ENCODE measurements at places on chromosomes 11 and 22.

GRCh38 chr22:37484480-37485394 is 1.4 kb downstream of the MFNG start:
- DNase-seq = peak; percentile 61

DNA sequence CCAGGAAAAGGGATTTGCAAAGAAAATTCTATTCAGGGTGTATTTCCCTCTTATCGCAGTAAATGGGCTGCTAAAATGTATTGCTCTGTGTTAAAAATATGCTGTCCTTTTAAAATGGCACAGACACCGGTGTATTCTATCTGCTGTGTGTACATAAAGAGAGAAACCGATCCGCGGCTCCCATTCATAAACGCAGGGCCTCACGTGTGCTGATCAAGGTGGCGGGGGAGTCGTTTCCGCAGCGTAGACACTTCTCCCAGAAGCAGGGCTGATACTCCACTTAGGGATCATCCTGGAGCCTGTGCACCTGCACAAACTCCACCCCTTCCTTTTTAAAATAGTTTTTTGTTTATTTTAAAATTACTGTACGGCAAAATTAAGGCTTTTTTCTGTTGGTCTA is 26.1 kb upstream of the IGSF9B start:
- DNase-seq = no peak

GRCh38 chr11:69686856-69687255 is 11.7 kb upstream of the LTO1 start:
- no peak for DNase-seq

DNA sequence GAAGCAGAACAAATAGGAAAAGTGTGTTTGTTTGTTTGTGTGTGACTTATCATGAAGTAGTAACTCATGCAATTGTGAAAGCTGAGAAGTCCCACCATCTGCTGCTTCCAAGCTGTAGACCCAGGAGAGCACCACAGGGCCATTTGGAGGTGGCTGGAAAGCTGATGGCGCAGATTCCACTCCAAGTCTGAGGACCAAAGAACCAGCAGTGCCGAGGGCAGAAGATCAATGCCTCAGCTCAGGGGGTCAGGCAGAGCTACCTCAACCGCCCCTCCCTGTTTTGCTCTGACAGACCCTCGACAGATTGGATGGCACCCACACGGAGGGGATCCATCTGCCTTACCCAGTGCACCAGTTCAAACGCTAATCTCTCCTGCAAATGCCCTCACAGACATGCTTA is 896.2 kb downstream of the BRD1 start:
- DNase-seq = no peak

DNA sequence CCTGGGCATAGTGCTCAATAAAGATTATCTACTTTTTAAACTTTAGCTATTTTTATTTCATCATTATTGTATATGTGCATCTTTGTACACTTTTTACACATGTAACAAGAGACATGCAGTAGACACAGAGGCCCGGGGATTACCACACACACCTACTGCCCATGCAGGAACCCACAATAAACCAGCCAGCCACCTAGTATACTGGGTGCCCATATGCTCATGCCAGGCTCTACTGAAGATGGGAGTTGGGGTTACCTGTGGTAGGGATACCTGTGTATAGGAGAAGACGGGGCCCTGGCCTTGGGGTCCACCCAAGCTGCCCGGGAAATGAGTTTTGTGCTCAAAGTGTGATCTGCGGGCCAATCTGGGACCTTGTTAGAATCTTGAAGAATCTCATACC is 31.2 kb upstream of the P2RY2 start:
- no peak for DNase-seq

GRCh38 chr11:86162239-86162638 is 82.3 kb upstream of the EED start:
- no peak for DNase-seq

DNA sequence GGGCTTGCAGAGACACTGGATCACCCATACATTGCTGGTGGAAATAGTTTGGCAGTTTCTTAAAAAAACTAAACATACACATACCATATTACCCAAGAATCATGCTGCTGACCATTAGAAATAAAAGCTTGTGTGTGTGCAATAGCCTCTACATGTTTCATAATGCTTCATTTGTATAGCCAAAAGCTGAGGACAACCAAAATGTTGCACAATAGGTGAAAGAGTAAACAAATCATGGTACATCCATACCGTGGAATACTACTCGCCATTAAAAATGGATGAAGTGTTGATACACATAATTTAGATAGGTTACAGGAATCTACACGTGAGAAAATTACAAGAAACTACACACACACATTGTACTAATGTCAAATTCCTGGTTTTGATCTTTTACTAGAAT is 6.5 kb downstream of the KBTBD3 start:
- no peak for DNase-seq

DNA sequence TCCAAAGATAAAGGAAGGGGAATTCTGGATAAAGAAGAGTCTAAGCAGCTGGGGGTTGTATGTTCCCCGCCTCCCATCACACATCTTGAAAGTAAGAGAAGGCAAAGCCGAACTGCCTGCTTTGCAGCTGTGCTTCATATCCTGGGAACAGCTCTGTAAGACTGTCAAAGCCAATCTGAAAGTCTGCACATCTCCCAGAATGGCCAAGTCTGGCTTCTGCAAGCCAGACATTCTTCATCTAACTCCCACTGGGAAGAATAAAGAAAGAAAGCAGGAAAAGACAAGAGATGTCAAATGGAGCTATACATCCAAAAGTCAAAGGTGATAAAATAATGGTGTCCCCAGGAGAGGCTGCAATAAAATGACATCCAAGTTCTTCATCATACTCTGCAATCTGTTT is 15.4 kb downstream of the MORC2 start:
- no peak for DNase-seq

GRCh38 chr11:12841946-12842630 is 167.0 kb upstream of the RASSF10 start:
- DNase-seq = no peak

GRCh38 chr11:133219543-133219942 is 312.8 kb downstream of the OPCML start:
- DNase-seq = no peak

- DNase-seq = no peak
Observed at GRCh38 chr11:36019005-36019596, 75.2 kb downstream of the LDLRAD3 start.

- no peak for DNase-seq
Observed at GRCh38 chr11:82406611-82407010, 327.1 kb downstream of the FAM181B start.

GRCh38 chr11:41983475-41983874 is 524.0 kb upstream of the LRRC4C start:
- no peak for DNase-seq

- DNase-seq = no peak
Observed at GRCh38 chr11:43923406-43924111, 18.9 kb upstream of the C11orf96 start.

DNA sequence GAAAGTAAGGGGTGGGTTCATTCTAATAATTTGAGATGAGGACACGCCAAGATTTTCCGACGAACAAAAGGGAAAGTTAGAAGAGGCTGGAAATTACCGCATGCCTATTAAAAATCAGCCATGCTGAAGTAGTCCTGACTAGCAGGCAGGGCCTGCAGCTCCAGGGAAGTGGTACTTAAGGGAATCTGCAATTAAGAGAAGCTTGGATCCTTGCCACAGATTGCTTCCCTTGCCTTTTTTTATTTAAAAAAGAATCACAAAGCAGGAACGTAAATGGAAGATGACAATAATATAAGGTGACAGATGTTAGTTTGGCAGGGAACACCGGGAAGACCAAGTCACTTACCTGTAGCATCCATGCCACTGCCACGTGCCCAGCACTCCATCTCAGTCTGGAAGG is 359.3 kb downstream of the CADM1 start:
- DNase-seq = no peak

DNA sequence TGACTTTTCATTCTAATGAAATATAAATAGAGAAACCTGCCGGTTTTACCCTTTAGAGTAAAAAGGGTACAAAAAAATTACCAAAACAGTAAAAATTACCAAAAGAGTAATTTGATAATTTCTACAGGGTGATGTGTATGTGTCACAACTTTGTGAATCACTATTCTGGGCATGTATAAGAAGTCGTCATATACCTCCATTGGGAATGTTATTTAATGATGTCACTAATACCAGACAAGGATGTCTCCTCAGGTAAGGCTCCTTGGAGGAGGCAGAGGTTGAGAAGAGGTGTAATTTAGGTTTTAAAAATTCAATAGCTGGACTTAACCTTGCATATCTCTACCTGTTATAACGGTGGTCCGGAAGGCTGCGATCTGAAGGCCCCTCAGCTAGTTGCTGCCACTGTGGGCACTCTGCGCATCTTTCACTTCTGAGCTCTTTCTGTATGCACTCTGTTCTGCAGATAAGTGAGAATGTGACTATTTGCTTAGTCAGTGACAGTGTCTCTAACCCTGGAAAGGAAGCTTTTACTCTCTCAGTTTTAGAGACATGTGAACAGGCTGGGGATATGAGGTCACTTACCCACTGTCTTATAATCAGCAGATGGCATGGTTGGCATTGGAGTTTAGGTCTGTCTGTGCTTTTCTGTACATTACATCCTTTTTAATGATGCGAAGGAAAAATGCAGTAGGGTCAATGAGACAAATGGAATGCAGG is 987 bp upstream of the NCR3LG1 start:
- no peak for DNase-seq

GRCh38 chr22:32353292-32353691 is 4.4 kb upstream of the RFPL3 start:
- DNase-seq = no peak

- DNase-seq = no peak
Observed at GRCh38 chr11:11565636-11566035, 56.2 kb downstream of the GALNT18 start.

DNA sequence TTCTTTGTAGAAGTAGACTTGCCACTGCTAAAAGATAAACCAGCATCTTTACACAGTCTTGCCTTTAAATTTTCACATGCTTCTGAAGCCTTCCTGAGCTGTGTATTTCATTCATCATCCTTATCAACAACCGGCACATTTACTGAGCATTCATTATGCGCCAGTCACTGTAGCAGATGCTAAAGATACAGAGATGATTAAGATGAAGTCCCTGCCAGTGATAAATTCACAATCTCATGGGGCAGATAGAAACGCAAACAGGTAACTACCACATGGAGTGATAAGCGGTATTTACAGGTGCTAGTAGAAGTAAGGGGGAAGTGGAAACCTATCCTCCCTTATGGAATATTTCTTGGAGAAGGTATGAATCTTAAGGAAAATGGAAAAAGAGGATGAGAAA is 67.2 kb downstream of the PRCP start:
- DNase-seq = no peak

- no peak for DNase-seq
Observed at GRCh38 chr11:57094181-57094935, 87.4 kb upstream of the LRRC55 start.

DNA sequence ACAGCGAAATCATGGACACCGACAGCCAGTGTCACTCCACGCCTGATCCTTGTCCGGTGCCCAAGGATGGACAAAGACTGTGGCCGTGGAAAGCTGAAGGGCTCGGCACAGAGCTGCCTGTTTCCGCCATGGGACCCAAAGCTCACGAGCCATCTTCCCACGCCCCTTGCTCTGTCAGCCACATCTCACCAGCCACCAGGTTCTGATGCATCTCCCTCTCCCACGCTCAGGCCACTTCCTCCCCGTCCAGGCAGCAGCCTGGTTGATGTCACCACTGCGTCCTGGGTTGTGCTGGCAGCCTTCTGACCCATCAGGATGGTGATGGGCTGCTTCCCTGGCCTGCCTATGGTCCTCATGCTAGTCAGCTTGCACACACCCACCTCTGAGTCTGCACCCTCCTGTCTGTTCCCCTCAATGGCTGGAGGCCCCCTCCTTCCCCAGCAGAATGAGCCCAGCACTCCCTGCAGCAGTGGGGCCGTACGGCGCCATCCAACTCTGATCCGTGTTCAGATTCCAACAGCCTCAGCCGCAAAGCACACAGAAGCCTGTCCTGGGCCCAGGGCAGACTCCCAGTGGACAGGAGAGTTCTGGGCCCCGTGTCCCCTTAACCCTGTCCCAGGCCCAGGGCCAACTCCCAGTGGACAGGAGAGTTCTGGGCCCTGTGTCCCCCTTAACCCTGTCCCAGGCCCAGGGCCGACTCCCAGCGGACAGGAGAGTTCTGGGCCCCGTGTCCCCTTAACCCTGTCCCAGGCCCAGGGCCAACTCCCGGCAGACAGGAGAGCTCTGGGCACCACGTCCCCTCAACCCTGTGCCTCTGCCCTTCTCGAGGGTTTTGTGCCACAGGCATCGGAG is 259.5 kb downstream of the BRD1 start:
- no peak for DNase-seq

DNA sequence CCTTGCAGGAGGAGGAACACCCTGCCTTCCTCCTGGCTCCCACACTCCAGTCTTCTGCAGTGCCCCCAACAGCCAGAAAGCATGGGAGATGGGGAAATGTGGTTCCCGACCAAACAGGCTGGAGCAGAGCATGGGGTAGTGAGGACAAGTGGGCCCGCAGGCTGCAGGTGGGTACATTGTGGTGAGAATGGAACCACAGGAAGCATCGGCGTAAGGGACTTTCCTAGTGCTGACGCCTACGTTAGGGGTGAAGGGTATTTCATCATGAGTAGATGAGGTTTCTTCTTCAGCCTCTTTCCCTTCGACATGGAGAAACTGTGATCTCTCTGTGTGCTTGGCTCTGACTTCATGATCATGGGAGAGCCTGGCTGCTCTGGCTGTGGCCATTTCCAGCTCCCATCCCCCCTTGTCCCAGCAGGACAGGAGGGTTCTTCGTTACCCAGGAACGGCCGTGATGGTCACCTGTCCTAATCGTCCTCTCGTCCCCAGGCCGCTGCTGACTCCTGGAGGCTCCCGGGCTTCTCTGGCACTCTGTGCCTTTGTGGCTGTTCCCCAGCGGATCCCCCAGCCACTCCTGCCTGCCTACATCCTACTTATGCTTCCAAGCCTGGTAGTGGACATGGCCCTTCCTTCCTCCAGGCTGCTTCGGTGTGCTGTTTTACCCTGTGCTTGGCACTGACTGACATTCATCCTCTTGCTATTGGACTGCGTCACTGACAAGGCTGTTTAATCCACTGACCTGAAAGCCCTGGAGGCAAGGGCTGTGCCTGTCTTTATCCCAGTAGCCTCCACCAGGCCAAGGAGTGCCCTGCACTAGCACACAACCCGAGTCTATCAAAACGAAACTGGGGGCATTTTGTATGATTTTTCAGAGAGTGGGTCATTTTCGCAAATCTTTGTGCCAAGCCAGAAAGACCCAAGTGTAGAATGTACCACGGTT is 65.2 kb upstream of the CECR2 start:
- DNase-seq = peak; percentile 44

DNA sequence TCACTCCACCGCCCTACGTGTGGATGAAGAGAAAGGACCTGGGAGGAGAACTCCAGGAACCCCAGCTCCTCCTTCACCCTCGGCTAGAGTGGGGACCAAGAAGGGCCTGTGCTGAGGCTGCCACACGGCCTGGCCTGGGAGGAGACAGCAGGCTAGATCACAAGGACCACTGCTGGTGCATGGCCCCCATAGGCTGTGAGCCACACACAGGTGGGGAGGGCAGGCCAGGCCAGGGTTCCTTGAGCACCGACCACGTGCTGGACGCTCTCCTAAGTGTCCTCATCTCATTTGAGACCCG is 1392.4 kb downstream of the TBC1D22A start:
- no peak for DNase-seq

GRCh38 chr22:37522482-37522881 is 3.3 kb upstream of the CARD10 start:
- no peak for DNase-seq

Measured in activated CD4-positive, alpha-beta T cell treated with anti-CD3 and anti-CD28 coated beads, Interleukin-2, amount 50 U/mL, for 4 hours (primary cell).